ENCODE measurements at places on chromosomes 2 and 18. TPM values are rescaled to one million over a fixed set of nuclear protein-coding genes. Genes with fewer than 3 reads are reported as not detected.

- no peak for DNase-seq
Observed at GRCh38 chr2:217410681-217410960, 550.8 kb upstream of the TNP1 start.

DNA sequence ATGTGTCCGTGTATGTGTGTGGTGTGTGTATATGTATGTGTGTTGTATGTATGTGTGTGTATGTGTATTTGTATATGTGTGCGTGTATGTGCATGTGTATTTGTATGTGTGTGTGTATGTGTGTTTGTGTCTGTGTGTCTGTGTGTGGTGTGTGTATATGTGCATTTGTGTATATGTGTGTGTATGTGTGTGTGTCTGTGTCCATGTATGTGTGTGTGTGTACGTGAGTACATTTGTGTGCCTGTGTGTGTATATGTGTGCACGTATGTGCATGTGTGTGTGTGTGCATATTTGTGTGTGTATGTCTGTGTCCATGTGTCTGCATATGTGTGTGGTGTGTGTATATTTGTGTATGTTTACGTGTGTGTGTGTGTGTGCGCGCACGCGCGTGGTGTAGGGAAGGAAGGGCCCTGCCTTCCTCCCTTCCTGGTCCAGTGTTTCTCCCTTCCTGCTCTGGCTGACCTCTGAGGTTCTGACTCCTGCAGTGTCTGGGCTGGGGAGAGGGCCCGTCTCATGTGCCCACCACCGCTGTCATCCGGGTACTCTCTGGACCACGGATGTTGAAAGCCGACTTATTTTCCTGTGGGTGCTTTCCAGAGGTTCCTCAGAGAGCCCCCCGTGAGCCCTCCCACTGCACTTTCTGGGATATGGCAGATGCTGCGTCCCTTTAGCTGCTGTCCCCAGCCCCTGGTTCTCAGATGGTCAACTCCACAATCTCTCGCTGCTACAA, 209.5 kb downstream of the DYSF start:
- DNase-seq: no peak

DNA sequence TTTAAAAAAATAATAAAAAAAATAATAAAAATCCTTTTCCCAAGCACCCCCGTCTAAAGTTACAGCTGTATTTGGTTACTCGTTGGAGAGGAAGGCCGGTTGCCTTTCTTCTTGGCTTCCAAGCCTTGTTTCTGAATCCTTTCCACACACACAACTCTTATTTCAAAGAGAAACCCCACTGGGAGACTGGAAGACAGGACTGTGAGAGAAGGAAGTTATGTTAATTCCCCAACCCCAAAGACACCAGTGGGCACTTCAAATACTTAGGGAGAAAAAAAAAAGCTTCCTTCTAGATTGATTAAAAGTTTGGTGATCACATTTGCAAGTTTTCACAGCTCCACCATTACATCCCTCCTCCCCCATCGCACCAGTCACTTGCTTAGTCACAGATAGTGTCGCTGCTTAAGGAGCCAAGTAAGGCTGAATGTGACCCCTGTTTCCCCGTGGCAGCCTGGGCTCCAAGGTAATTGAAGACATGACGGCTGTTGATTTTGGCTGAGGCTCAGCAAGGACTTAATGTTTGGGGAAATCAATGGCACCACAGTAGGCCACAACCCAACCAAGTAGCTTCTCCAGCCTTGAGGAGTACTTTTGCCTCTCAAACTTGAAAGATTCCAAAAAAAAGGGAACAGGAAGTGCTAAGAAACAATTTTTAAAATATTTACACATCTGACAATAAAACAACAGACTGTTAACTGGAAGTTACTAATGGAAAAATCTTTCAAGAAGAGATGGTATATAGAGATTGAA, 40.8 kb upstream of the FRZB start:
- DNase-seq: no peak

DNA sequence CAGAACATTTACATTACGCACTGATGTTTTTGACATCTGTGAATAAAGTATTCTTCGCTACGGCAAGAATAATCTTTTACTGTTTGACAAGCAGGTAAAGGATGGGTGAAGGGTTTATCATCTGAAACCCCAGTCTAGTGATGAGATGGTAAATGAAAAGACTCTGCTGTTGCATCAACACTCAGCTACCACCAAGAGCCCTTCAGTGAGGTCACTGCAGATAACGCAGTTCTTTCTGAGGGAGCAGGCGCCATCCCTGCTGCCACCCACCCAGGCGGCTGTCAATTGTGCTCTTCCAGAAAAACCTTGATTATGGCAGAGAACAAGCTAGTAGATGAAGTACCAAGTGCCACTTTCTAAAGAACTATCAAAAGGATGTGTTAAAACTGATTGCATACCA, 58.7 kb downstream of the ABCG8 start:
- no peak for DNase-seq

- no peak for DNase-seq
Observed at GRCh38 chr2:68568116-68568515, 75.3 kb upstream of the PROKR1 start.

Gene CHRNG
- not detected for total RNA-seq

- no peak for DNase-seq
Observed at GRCh38 chr2:177882501-177882900, 190.1 kb downstream of the PDE11A start.

- no peak for DNase-seq
Observed at GRCh38 chr18:38898167-38898566, 1332.6 kb upstream of the CELF4 start.

Gene PLCL1
- under 0.01 TPM for total RNA-seq

DNA sequence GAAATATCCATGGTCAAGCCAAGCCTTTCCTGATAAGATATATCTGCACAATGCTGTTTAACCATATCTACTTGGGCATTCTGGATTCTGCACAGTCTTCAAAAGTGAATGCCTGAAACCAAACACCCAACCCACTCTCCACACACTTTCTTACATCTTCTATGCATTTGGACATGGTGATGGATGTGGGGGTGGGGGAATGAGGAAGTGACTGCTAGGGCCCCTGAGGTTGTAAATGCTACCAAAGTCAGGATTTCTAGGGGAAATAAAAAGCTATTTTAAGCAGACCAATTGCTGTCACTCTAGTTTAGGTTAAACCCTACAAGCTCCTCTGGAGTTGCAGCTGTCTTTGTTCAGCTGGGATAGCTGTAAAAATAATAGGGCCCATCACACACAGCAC, 26.7 kb upstream of the TGFA start:
- no peak for DNase-seq

Gene AKAIN1
- not detected for total RNA-seq

GRCh38 chr2:231172025-231172424, 26.4 kb upstream of the ARMC9 start:
- DNase-seq: no peak

DNA sequence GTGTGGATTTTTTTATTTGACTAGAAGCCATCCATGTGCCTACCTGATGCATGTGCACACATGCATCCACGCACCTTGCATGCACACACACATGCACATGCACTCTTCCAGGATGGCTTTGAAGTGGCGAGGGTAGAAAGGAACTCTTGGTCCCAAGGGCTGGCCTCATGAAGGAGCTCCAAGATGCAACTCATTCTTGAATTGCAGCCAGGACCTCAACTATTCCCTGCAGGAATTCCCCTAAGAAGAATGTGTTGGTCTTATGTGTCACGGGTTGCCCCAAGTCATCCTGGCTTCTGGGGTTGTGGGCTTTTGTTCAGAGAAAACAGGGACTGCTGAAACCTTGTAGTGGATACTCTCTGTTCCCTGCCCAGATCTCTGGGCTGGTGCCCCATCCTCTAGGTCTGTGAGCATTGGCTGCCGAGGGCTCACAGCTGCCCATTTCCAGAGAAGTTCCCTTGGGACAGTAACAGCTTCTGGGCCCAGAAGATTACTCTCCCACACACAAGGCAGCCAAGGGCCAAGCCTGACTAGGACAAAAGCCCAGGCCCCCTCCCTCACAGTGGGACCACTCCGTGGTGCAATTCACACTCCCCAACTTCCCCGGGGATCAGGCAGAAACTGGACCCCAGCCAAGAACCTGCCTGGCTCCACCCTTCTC, 137.6 kb downstream of the COPS8 start:
- DNase-seq: peak; percentile 76

GRCh38 chr2:180246268-180246667, 239.2 kb upstream of the CWC22 start:
- no peak for DNase-seq

DNA sequence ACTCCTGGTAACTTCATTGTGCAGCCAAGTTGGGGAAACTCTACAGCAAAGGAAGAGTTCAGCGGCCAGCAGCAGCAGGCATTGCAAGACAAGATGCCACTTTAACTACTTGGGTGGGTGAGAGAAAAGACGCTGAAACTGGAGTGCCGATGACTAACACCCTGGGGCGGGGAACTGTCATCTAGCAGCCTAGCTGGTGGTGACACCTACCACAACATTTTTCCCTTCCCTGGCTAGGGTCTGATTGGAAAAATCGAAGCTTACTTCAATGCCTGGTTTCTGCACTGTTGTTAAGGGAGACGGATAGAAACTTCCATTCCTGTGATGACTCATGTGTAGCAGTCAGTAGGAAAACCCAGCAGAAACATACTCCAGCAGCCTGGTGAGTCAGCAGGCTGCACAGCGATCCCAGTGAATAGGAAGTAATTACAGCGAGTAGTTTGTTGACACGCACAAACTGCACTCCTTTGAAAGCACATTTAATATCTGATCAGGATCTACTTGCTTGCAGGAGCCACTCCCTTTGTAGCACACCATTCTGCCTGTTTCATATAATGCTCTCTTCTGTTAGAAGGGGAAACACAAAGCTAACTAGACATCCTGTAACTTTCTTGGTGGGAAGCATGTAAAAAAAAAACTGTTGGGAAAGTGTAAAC, 62.1 kb upstream of the MAPRE2 start:
- DNase-seq: peak; percentile 96

GRCh38 chr18:43046322-43046721, 69.2 kb downstream of the RIT2 start:
- DNase-seq: no peak

DNA sequence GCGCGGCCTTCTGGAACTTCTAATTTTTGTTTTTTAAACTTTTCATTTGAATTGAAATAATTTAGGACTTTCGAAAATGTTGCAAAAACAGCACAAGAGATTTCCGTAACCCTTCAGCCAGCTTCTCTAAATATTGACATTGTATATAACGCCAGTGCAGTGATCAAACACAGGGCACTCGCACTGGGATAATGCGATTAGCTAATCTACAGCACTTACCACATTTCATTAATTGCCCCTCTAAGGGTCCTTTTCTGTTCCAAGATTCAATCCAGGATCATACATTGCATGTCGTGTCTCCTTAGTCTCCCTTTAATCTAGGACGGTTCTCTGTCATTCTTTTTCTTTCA, 343 bp upstream of the CD302 start:
- no peak for DNase-seq

DNA sequence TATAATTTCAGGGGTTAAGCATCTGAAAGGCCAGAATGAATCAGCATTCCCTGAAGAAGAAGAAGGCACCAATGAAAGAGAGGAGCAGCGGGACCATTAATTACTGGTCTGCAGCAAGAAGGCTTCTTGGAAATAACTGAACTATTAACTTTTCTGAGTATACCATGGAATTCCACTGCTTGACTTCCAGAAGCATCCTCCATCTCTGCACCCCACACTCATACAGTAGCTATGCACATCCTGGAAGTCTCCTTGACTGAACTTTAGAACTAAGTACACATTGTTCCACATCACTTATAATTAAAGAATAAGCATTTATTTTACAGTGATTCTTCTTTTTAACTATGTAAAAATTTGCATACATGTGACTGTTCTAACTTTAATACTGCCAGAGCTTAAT, 131.5 kb downstream of the PPP1R1C start:
- no peak for DNase-seq

DNA sequence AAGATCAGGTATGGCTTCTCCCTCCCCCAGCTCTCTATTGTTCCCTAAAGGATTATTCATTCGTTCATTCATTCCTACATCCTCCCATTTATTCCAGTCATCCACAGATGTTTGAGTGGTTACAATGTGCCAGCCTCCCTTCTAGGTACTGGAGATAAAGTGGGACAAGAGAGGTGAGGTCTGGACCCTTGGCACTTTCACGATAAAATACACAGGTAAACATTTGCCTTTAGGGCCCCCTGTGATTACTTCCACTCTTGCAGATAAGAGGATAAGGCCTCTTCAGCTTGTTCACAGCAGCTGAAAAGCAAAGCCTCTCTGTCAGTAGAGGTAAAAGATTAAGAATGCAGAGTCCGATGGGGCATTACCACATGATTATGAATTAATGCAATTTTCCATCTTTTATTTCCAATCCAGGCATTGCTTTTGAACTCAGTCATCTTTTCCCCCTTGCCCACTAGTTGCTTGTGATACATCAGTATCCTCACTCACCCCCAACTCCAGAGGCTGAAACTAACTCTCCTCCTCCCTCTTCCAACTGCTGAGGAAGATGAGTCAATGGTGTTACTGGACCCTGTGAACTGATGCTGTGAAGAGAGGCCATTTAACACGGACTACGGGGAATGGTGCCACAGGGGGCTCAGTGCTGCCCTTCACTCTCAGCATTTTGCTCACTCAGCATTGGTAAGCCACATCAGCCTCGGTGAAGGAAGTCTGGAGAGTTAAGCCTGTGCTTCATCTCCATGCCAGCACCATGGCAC, 1.1 kb upstream of the DPP4 start:
- no peak for DNase-seq

Gene PIEZO2
- total RNA-seq: under 0.01 TPM

DNA sequence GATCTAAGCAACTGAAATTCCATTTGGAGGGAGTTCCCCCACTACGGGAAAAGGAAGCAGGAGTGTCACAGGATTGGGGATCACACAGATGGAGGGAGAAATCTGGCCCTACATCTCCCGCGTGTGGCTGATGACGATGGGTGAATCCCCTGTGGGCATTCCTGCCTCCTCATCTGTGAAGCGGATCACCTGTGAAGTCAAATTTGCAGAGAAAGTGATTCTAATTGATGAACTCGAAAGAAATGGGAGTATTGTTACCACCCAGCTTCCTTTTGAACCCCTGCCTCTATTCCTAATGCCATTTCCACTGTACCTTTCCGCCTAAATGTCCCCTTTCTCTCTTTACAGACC, 92.0 kb downstream of the CMPK2 start:
- DNase-seq: no peak

DNA sequence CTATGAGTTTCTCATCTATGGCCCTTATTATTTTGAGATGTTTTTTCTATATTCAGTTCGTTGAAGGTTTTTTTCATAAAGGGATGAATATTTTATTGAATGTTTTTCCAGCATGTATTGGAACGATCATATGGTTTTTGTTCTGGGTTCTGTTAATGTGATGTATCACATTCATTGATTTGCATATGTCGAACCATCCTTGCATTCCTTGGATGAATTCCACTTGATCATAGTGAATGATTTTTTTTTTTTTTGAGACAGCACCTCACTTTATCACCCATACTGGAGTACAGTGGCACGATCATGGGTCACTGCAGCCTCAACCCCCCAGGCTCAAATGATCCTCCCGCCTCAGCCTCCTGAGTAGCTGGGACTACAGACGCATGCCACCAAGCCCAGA, 5.5 kb upstream of the NEMP2 start:
- DNase-seq: no peak

DNA sequence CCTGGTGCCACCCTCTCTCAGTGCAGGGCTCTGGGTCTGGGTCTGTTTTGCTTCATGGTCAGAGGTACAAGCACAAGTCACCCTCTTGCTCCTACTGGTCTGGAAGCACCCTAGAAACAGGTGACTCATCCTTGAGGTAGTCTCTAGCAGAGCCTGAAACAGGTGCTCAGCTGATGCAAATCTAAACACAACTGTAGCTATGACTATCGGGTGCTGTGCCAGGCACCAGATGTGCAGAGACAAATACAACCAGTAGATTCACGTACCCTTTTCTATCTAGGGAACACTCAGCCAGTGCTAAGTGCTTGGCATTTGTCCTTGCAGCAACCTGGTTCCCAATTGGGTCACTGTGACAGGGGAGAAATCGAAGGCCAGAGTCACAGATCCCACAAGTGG, 140.9 kb upstream of the MYCN start:
- DNase-seq: peak; percentile 62
